Activated naive CD4-positive, alpha-beta T cell (primary cell): ENCODE measurements at places on chromosomes 7 and 10.

DNA sequence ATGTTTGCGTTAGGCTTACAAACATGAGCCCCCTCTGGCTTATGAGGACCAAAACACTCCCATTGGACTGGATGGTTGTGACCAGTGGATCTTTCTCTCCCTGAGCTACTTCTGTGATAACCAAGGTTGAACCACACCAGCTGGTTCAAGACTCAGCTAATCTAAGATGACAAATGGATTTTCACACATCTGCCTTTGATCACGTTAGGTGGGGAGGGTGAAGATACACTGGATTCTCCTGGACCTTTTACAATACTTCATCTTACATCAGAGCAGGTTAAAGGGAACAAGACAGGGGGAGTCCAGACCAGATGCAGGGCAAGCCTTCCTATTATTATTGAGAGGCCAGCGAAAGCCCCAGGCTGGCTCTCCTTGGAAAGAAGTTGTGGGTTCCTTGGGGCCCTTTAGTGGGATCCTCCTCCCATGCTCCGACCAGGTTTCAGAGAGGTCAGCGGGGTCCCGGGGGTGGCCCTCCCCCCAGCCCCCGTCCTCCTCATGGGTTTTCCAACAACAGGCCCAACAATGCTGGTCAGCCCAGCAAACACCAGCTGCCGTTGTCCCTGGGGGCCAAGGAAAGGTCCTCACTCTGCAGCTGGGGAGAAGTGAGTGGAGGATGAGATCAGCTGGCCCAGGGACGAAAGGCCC lies 2.8 kb downstream of the GFRA1 start:
- no peak for DNase-seq

GRCh38 chr7:146115548-146115850 lies 1.1 kb upstream of the CNTNAP2 start:
- DNase-seq = no peak

DNA sequence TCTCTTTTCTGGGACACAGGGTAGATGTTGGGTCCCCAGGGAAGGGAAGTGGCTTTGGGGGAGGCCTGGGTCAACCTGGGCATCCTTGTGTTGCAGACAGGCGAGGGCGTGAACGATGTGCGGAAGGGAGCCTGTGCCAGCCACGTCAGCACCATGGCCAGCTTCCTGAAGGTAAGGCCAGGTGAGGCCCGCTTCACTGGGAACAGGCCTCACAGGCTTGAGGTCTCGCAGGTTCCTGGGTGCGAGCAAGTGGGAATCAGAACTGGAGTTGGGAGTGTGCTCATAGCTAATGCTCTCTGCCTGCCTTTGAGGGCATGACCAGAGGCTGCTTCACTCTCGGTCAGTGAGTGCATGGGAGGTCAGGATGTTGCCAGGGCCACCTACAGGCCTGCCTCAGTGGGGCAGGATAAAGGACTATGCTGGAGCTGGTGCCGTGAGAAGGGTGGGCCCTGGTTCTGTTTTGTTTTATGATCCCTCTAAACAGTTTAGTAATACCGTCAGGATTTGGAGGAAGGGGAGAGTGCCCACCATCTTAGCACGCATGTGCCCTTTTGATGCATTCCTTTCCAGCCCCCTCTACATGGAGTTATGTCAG lies 8.4 kb downstream of the DBNL start:
- no peak for DNase-seq

DNA sequence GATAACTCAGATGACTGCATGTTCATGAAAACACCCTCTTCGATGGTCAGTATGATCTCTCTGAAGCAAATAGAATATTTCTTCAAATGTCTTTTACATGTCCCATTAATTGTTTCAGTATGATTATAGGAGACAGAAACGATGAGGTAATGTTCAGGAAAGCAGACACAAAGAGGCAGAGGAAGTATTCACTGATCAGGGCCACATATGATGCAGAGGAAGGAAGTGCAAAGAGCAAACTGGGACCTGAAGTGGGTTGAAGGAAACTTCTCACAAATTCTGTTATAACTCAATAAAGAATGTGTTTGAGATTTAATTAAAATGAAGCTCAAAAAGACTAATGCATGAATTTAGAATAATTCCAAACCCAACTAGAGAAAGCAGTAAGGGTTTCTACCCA lies 70.5 kb downstream of the TES start:
- no peak for DNase-seq

DNA sequence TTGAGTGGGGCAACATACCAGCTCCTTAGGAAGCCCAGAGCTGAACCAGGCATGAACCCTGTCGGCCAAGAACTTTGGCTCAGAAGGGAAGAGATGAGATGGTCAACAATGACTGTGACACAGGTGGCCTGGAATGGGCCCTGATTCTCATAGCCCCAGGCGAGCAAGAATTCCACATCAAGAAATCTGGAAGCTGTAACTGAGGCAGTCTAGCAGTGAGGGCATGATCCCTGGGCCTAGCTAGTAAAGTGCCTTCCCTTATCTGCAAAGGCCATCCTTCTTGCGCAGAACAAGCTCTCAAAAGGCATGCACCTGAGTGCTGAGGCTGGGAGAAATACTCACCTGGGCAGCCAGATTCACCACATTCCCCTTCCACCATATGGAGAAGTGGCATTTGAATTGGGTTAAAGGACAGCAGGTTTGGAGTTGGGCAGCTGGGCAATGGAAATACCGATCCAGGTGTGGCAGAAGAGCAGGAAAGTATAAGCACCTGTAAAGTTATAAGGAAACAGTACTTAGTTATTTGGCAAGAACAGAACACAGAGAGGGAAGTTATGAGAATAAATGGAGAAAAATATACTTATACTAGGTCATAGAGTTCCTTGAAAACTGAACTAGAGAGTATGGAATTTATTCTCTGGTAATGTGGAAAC lies 78.6 kb upstream of the CAPZA2 start:
- DNase-seq = no peak

DNA sequence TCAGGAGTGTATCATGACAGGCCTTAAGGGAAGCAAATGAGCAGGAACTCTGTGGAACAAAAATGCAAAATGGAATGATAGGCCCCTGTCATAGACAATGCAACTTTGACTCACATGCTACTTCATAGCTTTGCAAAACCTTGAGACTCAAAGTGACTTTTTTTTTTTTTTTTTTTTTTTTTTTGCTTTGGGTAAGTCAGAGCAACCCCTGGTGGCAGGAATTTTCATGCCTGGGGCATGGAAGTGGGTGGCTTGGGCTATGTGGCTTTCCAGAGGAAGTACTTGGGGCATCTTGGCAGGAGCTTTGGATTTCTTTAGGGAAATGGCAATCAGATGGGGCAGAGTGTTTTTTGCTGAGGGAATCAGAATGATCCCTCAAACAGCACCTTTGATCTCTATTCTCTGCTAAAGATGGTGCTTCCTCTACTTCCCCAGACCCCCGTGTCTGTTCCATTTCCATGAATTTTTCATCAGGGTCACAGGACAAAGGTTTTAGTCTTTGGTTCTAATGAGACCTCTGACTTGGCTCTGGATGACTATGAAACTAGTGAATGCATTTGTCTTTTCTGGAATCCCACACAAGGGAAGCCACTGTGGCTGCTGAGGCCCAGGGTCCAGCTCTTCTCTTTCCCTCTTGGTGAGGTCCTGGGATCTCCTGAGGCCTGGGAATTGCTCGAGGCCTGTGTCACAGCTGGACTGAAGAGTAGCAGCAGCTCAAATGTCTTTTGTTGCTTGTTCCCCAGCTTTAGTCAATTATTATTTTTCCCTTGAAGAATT lies 62.8 kb downstream of the TACC2 start:
- no peak for DNase-seq

- DNase-seq = no peak
These were observed 11.6 kb downstream of the DDX56 start for GRCh38 chr7:44561962-44562621.

DNA sequence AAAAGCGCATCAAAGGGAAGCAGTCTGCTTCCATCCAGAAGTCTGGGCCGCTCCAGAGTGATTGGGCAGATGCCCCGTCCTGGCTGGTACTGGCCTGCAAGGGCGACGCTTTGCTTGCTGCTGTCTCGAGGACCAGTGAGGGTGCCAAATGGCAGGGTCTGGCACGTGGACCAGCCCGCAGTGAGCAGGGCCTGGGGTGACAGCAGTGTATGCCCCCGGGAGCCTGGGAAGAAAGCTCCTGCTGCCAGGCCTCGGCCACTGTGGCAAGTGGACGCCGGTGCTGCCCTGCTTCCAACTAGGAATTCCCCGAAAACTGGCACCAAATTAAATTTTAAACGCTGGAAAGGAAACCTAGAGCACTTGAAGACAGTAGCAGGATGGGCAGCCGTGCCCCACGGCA lies 357.0 kb upstream of the MKI67 start:
- no peak for DNase-seq
